ENCODE measurements at places on chromosomes 6 and 20.

- no peak for DNase-seq
Measured at GRCh38 chr6:112237595-112237994, 16.8 kb downstream of the LAMA4 start.

- no peak for DNase-seq
Measured at GRCh38 chr6:44269178-44269920, 901 bp upstream of the TMEM151B start.

DNA sequence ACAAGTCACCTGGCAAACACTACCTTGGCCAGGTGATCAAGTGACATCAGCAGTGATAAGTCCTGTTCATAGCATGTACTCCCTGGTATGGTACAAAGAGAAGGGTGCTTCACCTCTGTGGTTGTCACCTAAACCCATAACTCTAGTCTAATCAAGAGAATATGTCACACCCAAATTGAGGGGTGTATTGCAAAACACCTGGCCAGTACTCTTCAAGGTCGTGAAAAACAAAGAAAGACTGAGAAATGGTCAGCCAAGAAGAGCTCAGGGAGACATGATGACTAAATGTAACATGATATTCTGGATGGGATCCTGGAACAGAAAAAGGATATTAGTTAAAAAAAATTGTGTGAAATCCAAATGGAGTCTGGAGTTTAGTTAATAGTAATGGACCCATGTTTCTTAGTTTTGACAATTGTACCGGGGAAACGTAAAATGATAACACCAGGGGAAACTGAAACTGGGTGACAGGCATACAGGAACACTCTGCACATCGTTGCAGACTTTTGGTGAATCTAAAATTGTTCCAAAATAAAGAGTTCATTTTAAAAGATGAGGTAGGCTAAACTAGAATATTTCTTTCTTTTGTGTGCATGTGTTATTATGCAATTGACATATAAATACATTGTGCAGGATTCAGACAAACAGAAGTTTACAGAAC is 262.0 kb downstream of the CDC5L start:
- no peak for DNase-seq

- DNase-seq, result no peak
Measured at GRCh38 chr6:156150391-156150790, 626.8 kb upstream of the ARID1B start.

GRCh38 chr6:165163519-165163918 is 145.9 kb downstream of the C6orf118 start:
- DNase-seq, result no peak

DNA sequence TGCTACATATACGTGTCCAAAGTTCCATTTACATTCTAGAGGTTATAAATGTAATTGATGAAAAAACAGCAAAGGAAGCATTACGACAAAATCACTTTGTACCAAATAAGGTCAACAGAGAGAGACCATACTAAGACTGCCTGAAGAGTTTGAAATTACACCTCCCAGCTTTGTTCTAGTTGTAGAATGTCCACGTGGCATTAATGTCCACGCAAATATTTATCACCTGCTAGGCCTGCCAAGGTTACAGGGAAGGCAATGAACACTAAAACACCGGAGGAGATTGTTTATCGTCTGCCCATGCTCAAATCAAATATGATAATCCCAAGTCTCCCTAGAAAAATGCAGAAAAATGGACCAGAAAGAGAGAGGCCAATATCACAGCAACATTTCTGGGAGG is 6.2 kb downstream of the RALGAPA2 start:
- DNase-seq, result no peak

- DNase-seq, result no peak
Measured at GRCh38 chr6:105493736-105494135, 90.9 kb upstream of the PREP start.

- peak; percentile 3 for DNase-seq
Measured at GRCh38 chr6:80163754-80164187, 57.3 kb downstream of the BCKDHB start.

DNA sequence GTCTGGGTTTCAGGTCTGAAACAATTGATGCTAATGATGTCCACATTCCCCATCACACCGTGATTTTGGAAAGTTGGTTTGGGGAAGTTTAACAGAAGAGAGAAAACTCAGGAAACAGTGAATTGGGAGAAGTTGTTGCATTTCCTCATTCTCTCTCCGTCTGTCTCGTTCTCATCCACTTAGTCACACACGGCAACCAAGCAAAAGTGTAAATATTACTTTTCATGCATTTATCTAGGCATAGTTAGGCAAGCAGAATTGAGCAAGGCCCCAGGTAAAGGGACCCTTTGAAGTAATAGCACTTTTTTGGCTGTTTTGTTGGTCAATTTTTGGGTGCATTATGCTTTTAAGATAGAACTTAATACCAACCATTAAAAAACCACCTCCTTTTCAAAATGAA is 137.0 kb upstream of the SULF2 start:
- no peak for DNase-seq

GRCh38 chr20:35106827-35107380 is 14.3 kb upstream of the TRPC4AP start:
- DNase-seq, result no peak

- no peak for DNase-seq
Measured at GRCh38 chr20:50373674-50374286, 136.4 kb upstream of the PTPN1 start.

Data from stimulated activated CD4-positive, alpha-beta T cell treated with anti-CD3 and anti-CD28 coated beads, Interleukin-1b, Interleukin-23, amount 100 ng/mL, for 48 hours (primary cell).